ENCODE measurements at places on chromosomes 16 and 17.

DNA sequence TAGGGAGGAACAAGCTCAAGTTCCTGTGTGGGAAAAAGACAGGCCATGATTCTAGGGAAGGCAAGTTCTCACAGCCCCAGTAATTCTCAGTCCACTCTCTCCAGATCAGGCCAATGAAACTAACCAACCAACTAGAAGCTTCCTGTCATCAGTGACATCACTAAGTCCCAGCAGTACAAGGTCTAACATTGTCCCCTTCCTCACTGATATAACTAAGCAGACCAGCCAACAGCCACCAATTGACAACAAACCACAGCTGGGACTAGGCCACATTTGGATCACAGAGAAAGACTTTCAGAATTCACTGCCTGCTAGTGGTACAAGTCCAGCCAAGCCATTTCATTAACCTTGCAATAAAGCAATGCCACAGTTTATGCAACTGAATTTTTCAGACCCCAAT lies 94.0 kb downstream of the CACNG1 start:
- no peak for DNase-seq

- DNase-seq = no peak
These were observed 3.2 kb upstream of the ARHGAP23 start for GRCh38 chr17:38425031-38425430.

DNA sequence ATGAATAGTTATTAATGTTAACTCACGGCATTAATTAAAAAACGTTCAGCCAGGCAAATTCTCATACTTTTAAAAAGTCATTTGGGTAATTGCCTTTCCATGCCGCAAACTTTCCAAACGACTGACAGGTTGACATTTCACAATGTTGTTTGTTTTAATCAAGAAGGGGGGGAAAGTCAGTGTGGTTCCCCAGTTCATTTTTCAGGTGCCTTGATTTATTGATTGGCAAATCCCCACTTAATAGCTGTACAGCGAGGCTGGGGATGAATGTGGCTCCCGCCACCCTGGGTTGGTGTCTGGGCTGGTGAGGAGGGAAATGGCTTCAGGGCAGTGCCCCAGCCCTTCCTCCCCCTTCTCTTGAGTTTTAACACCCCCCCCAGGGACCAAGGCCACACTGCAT lies 318.0 kb downstream of the SOX9 start:
- no peak for DNase-seq

- no peak for DNase-seq
These were observed 27.0 kb downstream of the ZFPM1 start for GRCh38 chr16:88479793-88480760.

- no peak for DNase-seq
These were observed 172.3 kb downstream of the C16orf78 start for GRCh38 chr16:49545741-49546448.

Data from GM03348 (cell line).